ENCODE measurements at places on chromosomes 4 and X.

- no peak for DNase-seq
These were observed 401.3 kb upstream of the BOD1L1 start for GRCh38 chr4:14028862-14029261.

GRCh38 chrX:138775517-138775916, 64.0 kb upstream of the FGF13 start:
- no peak for DNase-seq

DNA sequence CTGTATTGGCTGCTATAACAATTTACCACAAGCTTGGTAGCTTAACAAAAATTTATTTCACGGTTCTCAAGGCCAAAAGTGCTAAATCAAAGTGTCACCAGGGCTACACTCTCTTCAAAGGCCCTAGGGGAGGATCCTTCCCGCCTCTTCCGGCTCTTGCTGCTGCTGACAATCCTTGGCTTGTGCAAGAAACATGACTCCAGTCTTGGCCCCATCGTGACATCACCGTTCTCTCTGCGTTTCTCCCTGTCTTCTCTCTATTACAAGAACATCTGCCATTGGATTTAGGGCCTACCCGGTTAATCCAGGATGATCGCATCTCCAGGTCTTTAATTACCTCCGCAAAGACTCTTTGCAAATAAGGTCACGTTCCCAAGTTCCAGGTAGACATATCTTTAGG, 10.4 kb upstream of the CLCN4 start:
- DNase-seq = no peak

DNA sequence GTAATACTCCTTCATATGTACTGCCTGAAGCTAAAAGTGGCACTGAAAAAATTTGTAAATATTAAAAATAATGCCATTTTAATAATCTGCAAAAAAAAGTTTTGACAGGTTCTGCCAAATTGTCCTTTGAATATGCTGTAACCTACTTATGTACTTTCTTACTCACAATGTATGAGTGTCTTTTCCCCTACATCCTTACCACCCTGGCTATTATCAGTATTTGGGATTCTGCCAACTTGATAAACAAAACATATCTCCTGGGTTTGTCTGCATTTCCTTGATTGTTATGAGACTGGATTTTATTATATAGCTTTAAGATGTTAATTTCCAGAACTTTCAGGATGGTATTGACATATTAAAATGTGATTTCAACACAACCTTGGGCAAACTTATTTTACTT, 187.9 kb downstream of the CHM start:
- DNase-seq = no peak

DNA sequence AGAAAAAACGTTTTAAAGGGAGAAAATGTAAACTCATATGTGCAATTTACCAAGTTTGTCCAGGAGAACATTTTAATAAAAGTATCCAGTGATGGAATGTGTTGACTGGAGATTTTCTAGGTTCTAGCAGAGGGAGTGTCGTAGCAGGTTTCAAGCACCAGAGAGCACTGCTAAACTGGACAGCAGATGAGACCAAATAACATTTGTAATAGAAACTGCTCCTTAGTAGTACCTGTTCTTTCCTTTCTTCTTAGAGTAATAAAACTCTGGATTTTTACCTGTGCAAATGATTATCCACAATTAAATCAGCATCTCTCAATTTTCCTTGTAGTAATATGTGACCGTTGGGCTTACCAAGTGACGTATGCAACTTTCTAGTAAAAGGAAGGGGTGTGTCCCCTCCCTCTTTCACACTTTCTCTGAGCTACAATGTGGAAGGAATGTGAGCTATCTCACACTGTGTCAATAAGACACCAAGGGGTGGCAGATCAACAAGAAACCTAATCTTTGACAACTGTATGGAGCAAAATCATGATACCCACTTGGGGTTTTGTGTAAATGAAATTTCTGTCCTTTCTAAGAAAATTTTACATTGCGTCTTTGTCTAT, 9.5 kb downstream of the HPGDS start:
- DNase-seq = no peak

GRCh38 chrX:55135171-55135570, 46.4 kb downstream of the PAGE2 start:
- DNase-seq = no peak
